ENCODE measurements at places on chromosomes 3 and 15.

DNA sequence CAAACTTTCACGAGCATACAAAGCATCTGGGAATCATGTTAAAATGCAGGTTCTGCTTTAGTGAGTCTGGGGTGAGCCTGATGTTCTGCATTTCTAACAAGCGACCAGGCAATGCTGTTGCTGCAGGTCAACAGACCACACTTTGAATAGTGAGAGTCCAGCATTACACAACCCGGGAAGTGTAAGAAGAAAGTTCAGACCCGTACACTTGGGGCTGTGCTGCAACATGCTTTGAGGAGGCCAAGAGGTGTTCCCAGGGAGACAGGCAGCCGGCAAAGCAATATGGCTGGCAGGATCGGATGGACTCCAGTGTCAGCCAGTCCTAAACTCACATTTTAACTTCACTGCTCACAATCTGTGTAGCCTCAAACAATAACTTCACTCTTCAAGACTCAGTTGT, 134.2 kb downstream of the LIPC start:
- DNase-seq, result no peak

GRCh38 chr3:79249701-79250100, 518.1 kb downstream of the ROBO1 start:
- no peak for DNase-seq

DNA sequence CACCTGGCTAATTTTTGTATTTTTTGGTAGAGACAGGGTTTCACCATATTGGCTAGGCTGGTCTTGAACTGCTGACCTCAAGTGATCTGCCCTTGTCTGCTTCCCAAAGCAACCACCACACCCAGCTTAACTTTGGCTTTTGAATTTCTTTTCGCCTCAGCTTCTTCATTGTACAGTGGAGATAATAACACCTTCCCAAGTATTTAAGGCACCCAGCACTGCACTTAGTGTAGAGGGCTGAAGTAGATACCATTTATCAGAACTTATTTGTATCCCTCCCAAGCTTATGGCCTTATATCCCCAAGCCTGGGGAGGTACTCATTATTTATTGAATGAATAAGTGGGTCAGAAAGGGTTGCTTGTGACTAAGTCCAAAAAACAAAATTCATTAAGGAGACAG, 2.3 kb downstream of the SQOR start:
- DNase-seq, result no peak

DNA sequence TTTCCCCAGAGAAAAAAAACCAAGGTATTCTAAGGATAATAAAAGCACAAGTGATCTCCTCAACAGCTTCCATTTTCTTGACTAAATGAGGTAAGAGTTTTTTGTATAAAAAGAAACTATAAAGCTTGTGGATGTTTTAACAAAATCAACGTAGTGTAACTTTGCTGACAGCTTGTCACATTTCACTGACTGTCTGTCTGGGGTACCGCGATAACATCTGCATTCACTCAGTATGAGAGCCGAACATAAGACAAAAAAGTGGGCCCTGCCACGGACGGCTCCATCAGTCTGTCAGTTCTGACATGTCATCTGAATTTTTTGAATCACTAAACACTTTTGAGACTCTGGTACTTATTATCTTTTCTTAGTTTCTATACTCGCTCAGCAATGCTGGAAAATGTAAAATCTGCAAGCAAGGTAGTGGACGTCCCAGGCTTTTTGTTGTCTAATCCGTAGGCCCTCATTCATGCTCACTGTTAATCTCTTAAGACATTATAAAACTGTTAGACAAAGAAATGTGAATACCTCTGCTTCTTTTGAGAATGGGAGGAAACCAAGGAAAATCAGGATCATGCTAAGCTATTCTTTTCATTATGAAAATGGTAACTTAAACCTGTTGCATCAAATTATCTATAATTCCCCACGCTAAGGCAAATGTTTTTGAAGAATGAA, 307.1 kb downstream of the MECOM start:
- DNase-seq, result no peak

DNA sequence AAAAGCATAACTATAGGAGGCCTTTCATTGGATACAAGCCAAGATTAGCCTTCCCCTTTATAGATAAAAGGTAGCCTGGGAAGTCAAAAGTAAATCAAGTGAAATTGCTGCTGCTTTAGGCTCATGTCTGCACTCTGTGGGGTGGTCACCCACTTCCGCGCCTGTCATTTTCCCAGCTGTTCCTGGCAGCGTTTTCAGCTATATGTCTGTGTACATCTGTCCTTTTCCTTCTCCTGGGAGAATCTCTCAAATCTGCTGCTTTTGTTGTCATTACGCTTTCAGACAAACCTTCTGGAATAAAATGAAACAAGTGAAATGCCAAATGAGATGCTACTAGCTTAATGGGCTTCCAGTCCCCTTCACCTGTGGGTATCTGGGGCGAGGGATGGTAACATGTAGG, 211.8 kb downstream of the MCTP2 start:
- DNase-seq, result no peak

DNA sequence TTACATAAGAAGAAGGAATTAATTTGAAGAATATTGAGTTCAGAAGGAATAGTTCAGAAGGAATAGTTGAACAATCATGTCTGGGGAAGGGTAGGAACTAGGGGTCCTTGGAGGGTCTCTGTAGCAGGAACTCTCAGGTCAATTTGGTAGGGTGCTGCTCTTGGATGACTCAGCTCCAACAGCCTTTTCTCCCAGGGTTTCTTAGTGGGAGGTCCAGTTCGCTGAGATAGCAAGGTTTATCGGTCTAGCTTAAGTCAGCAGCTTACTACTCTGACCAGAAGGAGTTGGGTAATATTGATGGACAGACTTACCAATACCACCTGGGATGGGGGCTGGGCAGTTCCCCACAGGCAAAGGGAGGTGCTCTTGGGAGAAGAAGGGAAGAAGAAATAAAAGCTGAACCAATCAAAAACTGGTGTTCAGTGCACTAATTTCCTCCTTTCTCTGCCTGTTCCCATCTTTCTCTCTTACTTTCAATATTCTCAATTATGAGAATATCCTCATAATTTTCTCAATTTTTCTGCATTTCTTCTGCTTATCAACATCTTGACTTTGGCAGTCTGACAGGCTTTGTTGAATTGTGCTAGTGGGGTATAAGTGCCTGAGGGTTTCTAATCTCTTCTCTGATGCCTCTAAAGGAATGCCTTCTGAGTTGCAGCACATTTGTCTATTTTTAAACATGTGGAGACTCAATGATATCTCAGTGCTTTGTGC, 14.4 kb upstream of the MITF start:
- no peak for DNase-seq

- DNase-seq, result no peak
Observed at GRCh38 chr3:128432971-128433836, 33.5 kb downstream of the DNAJB8 start.

DNA sequence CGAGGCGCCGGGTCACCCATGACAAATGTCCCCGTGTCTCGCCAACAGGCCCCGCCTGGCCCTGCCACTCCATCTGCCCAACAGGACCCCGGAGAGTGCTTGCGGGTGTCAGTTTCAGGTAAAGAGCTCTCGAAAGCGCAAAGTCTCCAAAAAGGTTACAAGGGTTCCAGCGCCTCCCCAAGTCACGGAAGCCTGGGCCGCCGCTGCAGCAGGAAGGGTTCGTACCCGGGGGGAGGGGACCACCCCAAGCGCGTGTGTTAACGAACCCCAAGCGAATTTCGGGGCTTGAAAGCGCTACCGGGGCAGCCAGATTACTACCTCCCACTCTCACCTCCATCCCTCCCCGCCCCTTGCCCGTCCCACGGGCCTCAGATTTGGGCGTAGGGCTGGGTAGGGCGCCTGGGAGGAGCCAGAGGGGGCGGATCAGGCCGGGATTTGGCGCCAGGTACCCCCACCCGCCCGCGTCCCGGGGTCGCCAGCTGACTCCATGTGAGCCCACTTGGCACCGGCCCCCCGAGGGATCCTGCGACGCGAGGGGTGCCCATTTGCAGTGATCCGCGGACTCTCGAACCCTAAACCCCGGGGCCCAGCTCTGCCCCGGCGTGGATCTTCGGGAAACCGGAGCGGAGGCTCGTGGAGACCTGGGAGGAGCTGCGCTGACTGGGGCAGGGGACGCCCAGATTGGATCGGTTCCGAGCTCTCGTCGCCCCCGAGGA, 85.9 kb downstream of the NR2F2 start:
- no peak for DNase-seq

DNA sequence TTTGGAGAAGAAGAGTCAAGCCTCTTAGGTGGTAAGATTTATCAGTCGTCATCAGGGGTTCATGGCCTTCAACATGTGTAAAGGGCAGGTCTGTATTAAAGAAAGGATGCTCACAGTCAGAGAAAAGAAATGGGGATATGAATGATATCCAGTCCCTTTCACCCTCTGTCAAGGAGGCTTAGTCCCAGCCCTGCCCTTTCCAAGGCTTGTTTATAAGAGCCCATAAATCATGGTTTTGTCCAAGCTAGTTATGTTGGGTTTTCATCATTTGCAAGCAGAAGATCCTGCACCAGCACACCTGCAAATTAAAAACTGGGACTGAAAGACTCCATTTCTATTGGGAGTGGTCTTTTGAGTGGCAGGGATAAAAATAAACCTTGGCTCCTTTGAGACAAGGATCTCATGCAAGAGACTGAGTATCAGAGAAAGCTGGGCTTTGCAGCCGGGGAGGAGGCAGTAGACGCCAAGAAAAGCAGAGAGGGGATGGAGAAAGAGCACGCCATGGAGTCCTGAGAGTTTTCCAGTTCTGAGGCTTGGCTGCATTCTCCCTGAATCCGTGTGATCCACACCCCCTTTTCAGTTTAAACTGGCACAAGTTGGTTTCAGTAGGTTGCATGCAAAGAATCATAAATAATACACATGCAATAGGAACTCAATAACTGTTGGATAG, 12.6 kb upstream of the PDIA5 start:
- no peak for DNase-seq

- no peak for DNase-seq
Observed at GRCh38 chr3:149314807-149315578, 18.4 kb downstream of the TM4SF18 start.

DNA sequence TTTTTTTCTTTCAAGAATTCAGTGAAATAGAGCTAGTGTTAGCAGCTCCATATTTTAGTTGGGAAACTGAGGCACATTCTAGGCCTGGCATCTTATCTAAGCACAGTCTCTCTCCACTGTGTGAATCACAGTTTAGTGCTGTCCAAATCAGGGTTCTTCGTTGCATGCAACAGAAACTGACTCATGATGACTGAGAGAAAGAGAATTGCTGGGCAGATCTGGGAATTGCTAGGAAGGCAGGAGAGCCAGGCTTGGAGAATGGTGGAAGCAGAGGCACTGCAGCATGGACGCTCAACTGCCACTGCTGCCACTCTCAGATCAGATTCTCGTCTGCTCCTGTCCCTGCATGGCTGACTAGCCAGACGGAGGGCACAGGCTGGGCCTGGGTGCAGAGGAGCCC, 40.7 kb upstream of the CHST2 start:
- DNase-seq, result no peak

DNA sequence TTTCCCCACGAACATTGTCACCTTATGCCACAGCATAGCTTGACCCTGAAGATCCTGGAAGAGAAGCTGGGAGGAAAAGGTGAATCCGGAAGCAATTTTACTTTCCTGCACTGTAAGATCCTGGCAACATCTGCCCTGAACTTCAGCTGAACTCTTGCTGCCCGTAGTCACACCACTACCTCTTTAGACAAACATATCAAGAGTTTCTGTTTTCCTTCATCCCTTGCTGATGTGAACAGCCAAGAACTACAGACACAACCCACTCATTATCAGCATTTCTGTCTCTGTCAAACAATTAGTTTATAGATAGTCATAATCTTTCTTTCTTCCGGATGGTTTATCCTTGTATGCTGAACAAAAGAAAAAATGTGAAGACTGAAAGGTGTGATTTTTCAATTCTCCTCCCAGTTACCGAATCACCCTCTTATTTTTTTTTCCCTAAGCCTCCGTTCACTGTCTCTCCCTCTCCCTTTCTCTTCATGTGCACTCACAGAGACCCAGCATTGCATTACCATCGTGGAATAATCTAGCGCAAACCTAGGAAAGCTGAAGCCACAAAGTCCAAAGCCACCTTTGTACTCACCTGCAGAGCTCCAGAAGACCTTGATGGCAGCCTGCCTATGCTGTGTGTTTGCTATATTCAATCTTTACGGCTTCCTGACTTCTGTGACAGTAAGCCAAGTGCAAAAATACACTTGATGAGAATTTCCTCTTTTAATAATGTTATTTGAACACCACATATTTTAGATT, 229.2 kb downstream of the CDIN1 start:
- no peak for DNase-seq

DNA sequence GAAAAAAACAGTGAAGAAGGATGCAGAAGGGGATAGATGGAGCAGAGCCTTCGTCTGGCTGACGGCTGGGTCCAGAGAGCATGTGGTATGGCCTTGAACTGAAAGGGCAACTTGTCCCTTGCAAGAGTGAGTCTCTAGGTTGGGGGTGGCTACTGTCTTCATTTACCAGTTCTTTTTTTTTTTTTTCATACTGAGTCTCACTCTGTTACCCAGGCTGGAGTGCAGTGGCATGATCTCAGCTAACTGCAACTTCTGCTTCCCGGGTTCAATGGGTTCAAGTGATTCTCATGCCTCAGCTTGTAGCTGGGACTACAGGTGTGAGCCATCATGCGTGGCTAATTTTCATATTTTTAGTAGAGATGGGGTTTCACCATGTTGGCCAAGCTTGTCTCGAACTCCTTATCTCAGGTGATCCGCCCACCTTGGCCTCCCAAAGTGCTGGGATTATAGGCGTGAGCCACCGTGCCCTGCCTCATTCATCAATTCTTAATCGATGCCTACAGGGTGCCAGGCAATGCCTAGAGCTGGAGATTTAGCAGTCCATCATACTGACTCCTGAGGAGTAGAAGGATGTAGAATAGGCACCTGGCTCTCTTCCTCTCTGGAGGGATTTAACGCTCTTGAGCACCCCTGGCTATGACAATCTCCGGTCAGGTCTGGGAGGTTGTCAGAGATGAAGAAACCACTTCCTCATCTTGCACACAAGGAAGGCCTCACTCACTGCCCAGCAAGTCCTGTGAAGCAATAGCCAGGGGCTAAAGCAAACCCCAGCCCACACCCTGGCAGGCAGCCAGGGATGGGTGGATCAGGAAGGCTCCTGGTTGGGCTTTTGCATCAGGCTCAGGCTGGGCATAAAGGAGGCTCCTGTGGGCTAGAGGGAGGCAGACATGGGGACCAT, at the start of gene CAMP:
Gene CAMP, plus strand, starts transcription at position 880 of the 898 bp plus-strand sequence. Its CDS starts 17 bp downstream, at position 897.
- no peak for DNase-seq

DNA sequence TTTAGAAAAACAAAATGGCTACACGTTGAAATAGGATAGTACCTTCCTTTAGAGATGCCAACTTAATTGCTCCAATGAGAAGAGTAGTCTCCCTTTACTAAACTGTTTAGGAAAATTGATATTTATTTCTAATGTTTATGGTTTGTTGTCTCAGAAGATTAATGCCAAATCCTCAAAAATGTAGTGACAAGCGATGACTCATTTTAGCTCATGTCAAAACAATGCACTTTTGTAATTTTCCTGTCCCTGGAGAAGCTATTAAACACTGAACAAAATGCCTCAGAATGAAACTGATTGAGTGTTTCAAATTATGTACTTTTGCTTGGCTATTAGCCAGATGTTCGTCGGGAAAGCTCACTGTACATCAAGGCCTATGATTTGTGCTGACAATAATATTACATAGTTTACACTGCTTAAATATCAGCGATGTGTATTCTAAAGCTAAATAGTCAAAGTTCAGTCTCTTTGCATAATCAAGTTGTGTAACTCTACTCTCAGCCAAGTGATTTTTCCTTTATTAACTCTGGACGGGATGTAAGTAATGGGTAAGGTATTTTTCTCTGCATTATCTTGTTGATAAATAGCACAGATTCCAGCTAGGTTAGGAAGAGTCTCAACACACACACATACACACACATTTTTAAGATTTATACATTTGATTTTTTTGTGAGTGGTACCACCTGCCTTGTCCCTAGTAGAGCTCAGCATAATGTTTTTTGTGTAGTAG, 83.7 kb downstream of the CMSS1 start:
- peak; percentile 80 for DNase-seq

- peak; percentile 57 for DNase-seq
Observed at GRCh38 chr3:98977520-98977919, 76.0 kb upstream of the DCBLD2 start.

- DNase-seq, result no peak
Observed at GRCh38 chr3:13026534-13026933, 46.7 kb downstream of the IQSEC1 start.
